NCI-H748 treated with DMSO at 0.1 percent for 48 hours (cell line): ENCODE measurements at places on chromosomes 5 and 9.

- DNase-seq: no peak
Observed at GRCh38 chr9:79598562-79599345, 27.0 kb downstream of the TLE4 start.

GRCh38 chr5:124698770-124699169 is 47.7 kb downstream of the ZNF608 start:
- DNase-seq: no peak

DNA sequence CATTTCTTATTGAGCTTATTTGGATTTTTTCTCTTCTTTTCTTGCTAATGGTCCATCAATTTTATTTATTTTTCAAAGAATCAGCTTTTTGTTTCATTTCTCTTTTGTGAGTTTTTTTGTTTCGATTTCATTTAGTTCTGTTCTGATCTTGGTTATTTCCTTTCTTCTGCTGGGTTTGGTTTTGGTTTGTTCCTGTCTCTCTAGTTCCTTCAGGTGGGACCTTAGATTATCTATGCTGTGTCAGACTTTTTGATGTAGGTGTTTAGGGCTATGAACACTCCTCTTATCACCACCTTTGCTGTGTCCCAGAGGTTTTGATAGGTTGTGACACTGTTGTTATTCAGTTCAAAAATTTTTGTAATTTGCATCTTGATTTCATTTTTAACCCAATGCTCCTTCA is 119.8 kb downstream of the GABRG2 start:
- no peak for DNase-seq

- DNase-seq: no peak
Observed at GRCh38 chr5:160290751-160291150, 21.6 kb downstream of the CCNJL start.

DNA sequence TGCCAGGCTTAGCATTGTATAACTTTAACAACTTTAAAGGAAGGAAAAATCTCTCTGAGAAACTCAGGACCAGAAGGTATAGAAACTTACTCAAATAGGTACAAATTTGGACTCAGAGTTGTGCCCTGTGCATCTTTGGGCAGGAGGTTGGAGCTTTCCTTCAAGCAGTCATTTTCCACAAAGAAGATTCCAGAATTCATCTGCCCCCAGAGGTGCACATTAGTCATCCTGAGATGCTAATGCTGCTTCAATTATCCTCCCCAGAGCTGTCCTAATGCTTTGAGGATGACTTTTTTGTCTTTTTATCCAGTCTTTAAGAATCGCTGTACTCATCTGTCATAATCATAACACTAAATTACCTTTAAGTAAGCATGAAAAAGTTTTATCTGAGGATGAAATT is 243.0 kb upstream of the WWC1 start:
- no peak for DNase-seq

DNA sequence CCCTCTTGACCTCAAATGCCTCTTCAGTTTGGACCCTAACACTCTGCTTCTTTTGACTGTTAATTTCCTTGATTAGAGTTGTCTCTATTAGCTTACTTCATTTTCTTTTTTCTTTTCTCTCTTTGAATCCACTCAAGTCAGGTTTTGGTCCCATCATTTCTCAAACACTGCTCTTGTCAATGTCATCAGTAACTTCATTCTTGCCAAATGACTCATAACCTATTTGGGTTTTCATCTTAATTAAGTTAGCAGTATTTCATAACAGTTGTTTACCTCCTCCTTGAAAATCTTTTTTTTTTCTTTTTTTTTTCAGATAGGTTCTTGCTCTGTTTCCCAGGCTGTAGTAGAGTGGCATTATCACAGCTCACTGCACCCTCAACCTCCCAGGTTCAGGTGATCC is 119.6 kb downstream of the PARP8 start:
- no peak for DNase-seq

DNA sequence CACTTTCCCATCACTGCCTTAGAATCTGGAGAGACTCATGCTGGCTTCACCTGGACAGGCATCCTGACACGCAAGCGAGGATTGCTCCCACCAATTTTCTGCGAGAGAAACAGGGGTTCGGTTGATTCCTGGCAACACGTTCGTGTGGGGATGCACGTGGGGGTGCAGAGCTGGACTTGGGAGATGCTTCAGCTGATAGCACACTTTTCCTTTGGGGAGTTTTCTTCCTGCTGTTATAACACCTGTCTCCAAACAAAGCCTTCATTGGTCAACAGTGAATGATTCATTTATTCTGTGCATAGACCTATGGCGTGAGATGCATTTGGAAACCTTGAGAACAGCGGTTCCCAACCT is 50.0 kb downstream of the ROPN1L start:
- no peak for DNase-seq

DNA sequence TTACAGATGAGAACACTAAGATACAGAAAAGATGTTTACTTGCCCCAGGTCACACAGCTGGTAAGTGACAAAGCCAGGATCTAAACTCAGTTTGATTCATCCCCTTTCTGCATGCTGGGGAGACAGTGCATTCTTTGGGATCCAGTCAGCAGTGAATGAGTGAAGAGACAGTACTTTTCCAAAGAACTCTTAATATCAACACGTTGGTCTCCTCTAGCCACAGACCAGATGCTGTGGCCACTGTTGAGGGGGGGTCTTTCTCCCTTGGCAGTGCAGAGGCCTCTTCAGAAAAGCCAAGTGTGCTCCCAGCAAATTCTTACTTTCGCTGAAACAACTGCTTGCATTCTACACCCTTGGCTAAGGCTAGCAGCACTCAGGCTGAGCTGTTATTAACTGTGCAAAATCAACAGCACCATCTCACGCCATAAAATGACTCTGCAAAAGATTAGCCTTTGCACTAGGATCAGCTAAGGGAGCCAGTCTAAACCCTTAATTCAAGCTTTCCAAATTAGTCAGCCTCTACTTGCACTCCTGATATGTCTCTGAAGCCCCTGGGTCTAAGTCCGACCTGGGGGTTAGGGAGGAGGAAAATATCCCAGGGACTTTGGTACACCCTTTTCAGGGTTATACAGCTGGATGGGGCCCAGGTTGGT is 4.8 kb upstream of the TMEM171 start:
- DNase-seq: no peak

DNA sequence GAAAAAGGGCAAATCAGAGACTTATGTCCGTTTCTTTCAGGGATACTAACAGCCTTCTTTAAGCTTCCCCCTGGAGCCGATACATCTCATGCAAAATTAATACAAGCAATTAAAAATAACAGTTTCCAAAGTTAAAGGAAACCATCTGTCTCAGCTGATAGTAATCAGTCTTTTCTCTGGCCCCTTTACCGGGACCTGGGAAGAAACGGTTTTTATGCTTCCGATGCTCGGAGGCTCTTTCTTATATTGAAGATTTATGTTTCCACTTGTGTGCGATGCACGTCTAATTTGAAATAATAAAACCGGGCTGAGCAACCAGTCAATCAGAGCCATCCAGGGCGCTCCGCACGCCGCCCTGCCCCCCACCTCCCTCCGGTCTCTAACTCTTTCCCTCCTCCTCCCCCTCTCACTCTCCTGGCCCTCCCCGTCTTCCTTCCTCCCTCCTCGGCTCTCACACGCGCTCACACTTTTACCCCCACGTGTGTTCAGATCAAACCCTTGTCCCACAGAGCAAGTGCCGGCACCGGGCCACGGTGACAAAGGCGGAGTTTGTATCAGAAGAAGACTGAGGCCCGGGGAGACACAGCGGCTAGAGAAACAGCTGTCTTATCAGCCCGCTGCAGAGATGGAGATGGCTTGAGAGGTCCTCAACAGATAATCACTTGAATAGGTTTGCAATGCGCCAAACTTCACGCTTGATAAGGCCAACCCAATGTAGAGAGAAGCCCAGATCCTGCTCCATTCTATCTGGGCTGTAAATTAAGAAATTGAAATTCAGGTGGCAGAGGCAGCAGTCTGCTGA is 5.1 kb upstream of the ELAVL2 start:
- no peak for DNase-seq

GRCh38 chr5:81517462-81517861 is 123.5 kb upstream of the ACOT12 start:
- DNase-seq: no peak

DNA sequence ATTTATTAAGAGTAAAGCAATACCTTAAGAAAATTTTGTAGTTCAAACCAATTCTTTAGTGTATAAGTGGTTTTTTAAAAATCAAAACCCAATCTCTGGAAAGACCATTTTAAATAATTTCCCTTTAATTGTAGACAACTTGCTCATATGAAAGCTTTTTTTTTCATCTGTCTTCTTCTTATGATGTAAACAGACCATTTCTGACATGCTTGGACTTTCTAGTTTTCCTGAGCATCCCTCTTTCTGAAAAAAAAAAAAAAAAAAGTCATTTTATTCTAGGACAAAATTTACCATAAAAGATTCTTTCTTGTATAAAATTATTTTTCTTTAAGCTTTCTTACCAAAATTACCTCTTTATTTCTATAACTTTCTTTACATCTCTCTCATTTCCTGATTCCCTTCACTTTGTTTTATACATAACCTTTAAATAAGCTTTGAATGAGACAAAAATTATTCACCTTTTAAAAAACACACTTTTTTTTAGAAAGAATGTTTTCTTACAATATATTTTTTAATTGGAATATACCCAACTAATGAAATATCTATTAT is 67.5 kb downstream of the COL15A1 start:
- DNase-seq: no peak

DNA sequence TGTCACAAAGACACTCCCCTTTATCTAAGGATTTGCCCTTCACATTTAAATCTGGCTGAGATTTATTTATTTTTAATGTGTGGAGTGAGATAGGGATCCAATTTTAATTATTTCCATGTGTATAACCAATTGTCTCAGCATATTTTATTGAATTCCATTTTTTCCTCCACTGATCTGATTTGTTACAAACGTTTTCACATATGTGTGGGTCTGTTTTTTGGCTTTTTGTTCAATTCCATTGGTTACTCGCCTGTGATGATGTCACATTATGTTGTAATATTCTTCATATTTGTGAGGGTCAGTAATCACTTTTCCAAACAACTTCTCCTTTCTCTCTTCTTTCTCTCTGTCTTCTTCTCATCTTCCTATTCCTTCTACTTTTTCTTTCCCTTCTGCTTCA is 278.3 kb upstream of the RFX3 start:
- no peak for DNase-seq

GRCh38 chr5:82421119-82421518 is 143.0 kb upstream of the RPS23 start:
- DNase-seq: no peak

DNA sequence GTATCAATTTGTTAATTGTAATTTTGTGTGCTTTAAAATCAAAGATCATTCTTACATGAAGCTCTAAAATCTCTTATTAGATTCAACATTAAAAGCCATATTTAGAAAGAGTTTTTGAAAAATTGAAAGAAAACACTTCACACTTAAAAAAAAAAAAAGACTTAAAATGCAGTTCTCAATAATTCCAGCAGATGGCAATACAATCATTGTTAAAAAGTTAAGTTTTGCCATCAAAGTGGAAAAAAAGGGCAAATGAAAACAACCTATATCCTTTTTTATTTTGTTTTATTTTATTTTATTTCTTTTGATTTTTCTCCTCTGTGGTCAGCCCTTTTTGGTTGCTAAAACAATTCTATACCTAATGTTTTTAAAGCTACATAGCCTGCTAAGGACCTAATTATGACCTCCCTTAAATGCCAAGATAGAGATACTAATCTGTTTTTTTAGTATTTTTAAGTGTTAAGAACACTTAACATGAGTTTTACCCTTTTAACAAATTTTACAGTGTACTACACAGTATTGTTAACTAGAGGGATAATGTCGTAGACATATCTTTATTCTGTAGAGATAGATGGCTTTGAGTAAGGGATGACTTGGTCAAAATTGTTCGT is 154.2 kb upstream of the DAB2 start:
- peak; percentile 38 for DNase-seq

- DNase-seq: peak; percentile 12
Observed at GRCh38 chr5:138282920-138283742, 8.7 kb upstream of the GFRA3 start.

GRCh38 chr9:114518599-114519022 is 13.3 kb upstream of the WHRN start:
- no peak for DNase-seq

DNA sequence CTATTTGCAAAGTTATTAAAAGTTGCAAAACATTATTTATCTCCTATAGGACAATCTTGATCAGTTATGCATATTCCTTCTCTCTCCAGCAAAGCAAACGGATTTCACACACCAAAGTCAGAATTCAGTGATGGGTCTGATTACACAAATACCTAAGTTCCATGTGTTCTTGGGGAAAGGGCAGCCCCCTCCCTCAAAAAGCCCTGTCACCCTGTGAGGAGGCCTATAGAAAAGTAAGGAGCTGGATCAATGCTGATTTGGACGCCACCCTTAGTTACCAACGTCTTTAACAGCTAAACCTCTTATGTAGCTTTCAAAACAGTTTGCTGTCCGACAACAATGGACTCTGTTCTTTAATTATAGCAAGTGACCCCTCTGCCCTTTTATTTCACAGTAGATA is 6.4 kb downstream of the ZNF608 start:
- DNase-seq: no peak

GRCh38 chr9:93624977-93625376 is 48.6 kb downstream of the PHF2 start:
- no peak for DNase-seq

GRCh38 chr9:109974918-109975276 is 194.9 kb downstream of the PALM2AKAP2 start:
- no peak for DNase-seq
